Eye (tissue), 1 donor: ENCODE measurements at places on chromosomes 3 and 15.

GRCh38 chr15:91534235-91534634, 319.3 kb upstream of the SLCO3A1 start:
- DNase-seq = no peak

DNA sequence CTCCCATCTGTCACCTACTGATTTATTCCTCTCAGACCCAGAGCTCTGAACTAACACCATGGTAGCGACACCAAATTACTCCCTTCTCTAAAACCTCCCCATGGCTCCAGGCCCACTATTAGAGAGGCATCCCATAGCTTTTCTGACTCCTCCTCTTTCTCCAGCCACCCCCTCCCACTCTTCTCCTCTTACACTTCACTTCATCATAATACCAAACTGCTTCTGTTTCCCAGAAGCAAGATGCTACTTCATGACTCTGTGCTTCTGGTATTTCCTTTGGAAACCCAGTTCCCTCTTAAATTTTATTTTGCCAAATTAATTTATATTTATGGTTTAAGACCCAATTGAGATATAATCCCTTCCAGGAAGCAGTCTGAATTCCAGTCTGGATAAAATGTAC, 465.1 kb upstream of the PDZRN3 start:
- DNase-seq = no peak

- no peak for DNase-seq
Measured at GRCh38 chr15:80957976-80958375, 31.6 kb downstream of the MESD start.

GRCh38 chr15:95409211-95409610, 921.3 kb upstream of the NR2F2 start:
- DNase-seq = no peak

GRCh38 chr15:70378126-70379031, 280.7 kb upstream of the TLE3 start:
- no peak for DNase-seq

DNA sequence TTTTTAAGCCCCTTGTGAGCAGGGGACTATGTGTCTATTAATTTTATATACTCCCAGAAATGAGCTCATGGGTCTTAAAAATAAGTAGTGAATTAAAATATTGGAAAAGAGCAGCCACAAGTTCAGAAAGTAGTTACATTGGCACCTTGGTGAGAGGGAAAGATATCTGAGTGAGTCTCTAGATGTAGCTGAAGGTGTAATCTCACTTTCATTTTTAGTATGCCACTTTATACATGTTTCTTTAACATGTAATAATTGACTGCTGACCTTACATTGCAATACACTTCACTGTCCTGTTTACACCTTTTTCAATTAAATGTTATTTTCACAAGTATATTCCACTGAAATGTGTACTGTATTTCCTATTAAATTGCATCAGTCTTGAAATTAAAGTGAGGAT, 12.1 kb upstream of the PAK6 start:
- no peak for DNase-seq

GRCh38 chr3:67034371-67034770, 36.3 kb downstream of the KBTBD8 start:
- DNase-seq = no peak

- no peak for DNase-seq
Measured at GRCh38 chr3:178802993-178803693, 266.9 kb downstream of the KCNMB2 start.

- no peak for DNase-seq
Measured at GRCh38 chr3:79761441-79761840, 6.4 kb downstream of the ROBO1 start.

DNA sequence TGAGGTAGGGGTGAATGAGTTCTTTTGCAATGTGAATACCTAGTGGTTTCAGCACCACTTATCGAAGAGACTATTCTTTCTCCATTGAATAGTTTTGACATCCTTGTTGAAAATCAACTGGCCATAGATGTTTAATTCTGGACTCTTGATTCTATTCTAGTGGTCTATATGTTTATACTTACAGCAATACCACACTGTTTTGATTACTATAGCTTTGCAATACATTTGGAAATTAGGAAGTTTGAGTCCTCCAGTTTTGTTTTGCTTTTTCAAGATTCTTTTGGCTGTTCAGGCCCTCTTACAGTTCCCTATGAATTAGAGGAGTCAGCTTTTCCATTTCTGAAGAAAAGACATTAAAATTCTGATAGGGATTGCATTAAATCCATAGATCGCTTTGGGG, 30.1 kb downstream of the MAP1A start:
- no peak for DNase-seq

GRCh38 chr3:194262176-194262924, 88.8 kb downstream of the CPN2 start:
- DNase-seq = no peak

DNA sequence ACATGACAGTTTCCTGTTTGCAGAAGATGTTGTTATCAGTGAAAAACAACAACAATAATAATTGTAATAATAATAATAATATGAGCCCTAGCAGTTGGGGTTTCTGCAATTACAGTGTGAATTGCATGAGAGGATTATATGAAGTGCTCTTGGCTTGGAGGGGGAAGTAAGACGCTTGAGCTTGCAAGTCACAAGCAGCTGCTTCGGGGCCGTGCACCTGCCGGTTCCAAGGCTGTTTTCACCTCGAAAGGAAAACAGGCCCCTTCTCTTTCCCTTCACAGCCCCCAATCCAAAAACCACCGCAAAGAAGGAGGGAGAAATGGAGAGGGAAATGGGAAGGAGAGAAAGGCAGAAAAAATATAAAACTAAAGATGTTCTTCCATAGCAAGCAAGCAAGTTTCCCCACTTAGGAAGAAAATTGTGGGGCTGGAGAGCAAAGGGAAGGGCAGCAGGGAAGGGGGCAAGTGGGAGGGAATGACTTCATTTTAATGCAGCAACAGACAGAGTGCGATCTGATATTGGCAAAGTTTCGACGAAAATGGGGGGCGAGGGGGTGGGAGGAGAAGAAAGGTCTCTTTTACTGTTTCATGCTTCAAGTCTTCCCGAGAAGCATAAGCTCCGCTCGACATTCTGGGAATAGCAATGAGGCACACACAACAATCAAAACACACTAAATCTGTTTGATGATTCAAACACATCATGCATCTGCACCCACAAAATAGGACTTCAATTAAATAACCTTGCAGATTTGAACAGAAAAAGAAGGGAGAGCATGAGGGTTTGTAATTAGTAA, 284.2 kb upstream of the ATP11B start:
- DNase-seq = peak; percentile 69

- no peak for DNase-seq
Measured at GRCh38 chr3:3089017-3089416, 21.2 kb downstream of the IL5RA start.

GRCh38 chr3:11570789-11571495, 72.8 kb downstream of the VGLL4 start:
- DNase-seq = no peak

DNA sequence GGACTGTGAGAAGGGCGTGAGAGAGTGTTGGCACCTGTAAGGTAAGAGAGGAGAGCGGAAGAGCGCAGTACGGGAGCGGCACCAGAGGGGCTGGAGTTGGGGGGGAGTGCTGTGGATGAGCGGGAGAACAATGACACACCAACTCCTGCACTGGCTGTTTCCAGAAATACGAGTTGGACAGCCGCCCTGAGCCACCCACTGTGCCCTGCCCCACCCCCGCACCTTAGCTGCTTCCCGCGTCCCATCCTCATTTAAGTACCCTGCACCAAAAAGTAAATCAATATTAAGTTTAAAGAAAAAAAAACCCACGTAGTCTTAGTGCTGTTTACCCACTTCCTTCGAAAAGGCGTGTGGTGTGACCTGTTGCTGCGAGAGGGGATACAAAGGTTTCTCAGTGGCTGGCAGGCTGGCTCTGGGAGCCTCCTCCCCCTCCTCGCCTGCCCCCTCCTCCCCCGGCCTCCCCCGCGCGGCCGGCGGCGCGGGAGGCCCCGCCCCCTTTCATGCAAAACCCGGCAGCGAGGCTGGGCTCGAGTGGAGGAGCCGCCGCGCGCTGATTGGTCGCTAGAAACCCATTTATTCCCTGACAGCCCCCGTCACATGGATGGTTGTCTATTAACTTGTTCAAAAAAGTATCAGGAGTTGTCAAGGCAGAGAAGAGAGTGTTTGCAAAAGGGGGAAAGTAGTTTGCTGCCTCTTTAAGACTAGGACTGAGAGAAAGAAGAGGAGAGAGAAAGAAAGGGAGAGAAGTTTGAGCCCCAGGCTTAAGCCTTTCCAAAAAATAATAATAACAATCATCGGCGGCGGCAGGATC, at the start of gene SOX2:
TSS of gene SOX2 (plus strand) at position 601 of the 811 bp plus-strand sequence. CDS start 436 bp downstream, outside the sequence.
- DNase-seq = peak; percentile 95

- DNase-seq = no peak
Measured at GRCh38 chr3:179769411-179770247, 116.8 kb downstream of the USP13 start.

DNA sequence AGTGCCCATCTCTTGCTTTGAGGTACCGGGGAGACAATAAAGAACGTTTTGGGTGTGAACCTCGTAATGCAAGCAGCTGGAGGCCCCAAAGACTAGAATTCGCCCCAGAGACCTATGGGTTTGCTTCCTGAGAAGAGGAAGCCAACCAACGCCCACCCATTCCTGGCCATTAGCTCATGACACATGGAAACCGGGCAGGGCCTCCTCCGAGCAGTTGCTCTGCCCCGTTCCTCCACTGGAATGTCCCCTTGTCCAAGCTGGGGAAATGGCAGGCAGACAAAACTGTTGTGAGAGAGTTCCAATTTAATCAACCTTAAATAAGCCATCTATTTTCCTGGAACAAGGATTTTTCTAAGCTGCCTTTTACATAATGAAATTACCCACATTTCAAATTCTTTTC, 250.9 kb upstream of the IGF1R start:
- DNase-seq = no peak

DNA sequence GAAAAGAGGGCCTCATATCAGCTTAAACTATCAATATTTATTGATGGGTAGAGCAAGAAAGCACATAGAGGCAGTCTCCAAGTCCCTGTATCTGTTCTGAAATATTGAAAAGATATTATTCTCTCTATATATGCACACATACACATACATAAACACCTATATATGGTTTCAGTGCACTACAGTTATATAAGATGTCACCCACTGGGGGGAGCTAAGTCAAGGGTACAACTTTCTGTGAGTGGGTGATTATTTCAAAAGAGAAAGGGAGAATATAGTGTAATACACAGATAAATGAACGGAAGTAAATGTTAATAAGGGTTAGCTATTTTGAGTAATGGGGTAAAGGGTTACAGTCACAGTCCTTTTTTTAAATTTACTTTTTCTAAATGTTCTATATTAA, 8.8 kb downstream of the SNTN start:
- no peak for DNase-seq

DNA sequence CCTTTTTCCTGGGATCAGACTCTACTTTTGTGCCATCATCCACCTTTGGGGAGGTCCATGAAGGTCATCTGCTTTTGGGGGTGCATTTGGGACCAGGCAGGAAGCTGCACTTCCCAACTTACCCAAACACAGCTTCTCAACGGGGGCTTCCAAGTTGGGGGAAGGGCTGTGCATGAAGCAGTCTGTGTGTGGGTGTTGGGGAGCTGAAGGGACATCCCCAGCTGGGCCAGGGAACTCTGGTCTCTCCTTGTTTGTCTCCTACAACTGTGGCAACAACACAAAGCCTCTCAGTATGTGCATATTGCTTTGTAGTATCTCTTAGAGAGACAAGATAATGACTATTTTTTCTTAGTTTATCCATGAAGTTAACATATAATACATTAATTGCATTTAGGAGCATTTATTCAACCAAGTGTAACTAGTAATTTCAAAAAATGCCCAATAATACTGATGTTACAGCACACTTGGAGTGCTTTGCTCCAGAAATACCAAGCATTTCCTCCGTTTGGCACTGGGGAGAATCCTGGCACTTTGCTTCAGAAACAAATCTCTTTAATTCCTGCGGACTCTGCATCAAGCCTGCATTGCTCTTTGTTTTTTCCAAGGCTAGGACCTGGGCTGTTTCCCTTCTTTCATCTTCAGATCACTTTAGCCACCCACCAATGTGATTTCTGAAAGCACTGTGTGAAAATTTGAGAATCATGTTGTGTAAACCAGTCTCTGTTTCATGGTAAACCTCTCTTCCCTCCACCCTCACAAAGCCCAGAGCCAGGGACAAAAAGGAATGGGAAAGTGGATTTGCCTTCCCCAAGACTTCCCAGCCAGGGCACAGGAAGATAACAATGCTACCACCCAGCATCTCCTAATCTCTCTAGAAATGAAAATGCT, 126.2 kb upstream of the PFN2 start:
- DNase-seq = no peak

DNA sequence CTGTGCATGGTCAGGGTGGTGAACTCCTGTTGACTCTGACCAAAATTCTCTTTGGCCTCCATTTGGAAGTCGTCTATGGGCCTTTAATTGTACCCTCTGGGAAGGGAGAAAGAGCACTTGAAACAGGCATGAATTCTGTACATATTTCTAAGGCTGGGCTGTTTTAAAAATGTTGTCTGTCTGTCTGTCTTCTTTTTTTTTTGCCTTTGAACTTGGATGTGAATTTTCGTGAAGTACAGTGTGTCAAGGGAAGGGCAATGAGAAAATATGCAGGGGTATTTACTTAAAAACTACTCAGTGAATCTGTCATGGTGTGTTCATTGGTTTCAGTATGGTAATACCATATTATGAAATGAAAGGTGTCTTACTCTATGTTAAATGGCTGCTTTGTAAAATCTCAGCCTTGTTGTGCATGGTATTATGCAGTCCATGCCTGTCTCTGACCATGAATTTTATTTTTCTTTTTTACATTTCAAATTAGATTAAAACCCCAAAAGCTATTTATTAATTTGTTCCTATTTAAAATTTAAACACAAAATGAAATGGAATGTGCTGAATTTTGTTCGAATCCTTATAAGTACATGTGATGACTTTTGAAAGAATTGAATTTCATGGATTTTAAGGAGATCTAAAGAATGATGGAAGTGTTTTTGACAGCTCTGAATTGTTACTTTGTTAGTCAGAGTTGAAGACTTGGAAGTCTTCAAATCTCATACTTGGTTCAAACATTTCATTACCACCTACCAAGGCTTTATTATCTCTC, 51.1 kb downstream of the RARB start:
- DNase-seq = no peak

- no peak for DNase-seq
Measured at GRCh38 chr3:22704571-22705354, 498.4 kb upstream of the UBE2E2 start.

DNA sequence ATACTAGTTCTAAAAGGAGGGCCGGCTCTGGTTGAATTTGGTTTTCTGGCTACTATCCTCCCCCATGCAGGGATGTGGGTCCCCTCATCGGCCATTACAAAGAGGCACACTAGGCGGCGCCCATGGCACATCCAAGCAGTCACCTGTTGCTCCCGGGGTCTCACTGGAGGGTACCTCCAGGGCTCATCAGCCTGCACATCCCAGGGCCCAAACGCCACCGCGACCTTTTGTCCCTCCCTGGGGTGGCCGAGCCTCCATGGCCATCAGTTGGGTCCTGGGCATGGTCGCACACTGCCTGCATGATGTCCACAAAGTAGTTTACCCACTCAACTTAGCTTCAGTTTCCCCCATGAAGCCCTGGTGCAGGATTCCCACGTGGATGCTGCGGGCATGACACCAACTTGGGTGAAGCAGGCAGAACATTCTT, 28.3 kb downstream of the IDH3A start:
- DNase-seq = peak; percentile 45

DNA sequence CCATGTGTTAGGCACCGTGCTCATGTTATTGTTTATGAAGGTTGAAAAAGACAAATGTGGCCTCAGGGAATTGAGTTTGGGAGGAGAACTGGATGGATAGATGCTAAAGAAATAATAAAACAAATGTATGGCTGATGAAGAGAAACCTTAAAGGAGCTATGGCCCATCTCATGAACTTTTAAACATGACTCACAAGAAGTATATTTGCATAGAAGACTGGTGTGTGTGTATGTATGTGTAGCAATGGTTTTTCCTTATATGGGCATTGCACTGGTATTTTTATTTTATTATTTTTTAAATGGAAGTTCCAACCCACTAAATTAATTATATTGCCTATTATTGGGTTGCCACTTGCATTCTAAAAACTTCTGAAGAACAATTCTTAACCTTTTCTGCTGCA, 31.1 kb downstream of the CACNA2D3 start:
- DNase-seq = no peak
